ENCODE measurements at places on chromosomes 2 and 18. TPM values are rescaled to one million over a fixed set of nuclear protein-coding genes. Genes with fewer than 3 reads are reported as not detected.

The FOXD4L1 gene
- 0.73 TPM for polyA plus RNA-seq

The TTN gene
- polyA plus RNA-seq, result under 0.01 TPM

The SRD5A2 gene
- not detected for polyA plus RNA-seq

The FAM237A gene
- not detected for polyA plus RNA-seq

The TWIST2 gene
- not detected for polyA plus RNA-seq

The SLC19A3 gene
- polyA plus RNA-seq, result not detected

The ALPG gene
- polyA plus RNA-seq, result not detected

DNA sequence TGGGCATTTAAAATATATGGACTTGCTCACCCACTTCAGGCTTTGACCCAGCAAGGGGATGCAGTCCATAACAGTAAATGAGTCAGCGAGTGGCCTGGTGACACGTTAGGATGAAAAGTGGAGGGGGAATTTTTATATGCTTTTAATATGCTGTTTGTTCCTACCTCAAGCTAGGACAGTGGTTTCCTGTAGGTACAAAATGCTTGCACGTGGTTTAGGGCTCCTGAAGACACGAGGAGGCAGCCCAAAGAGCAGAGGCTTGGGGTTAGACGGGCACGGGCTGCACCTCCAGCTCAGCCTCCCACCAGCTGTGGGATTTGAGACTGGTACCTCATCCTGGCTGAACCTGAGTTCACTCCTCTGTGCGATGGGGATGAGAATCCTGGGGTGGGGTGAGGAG is 306.2 kb upstream of the CXCR4 start:
- no peak for DNase-seq

DNA sequence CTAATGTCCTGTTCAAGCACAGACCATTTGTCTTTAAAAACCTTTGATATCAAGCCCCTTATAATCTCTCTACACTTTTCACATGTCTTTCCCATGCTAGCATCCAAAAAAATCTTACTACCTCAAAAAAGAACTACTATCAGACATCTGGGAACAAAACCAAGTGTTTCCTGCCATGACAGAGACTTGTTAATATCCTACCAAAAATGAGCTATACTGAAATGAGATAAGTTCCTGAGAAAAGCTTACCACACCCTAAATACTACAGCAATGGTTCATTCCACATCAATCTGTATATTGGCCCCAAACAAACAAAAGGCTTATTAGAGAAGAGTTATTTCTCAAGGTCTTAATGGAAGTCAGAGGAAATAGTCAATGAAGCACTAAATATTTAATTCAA is 230.1 kb downstream of the DYM start:
- DNase-seq, result no peak

- DNase-seq, result no peak
Observed at GRCh38 chr2:179247318-179248023, 17.2 kb downstream of the SESTD1 start.

- DNase-seq, result peak; percentile 18
Observed at GRCh38 chr18:10798727-10799550, 273.1 kb downstream of the NAPG start.

DNA sequence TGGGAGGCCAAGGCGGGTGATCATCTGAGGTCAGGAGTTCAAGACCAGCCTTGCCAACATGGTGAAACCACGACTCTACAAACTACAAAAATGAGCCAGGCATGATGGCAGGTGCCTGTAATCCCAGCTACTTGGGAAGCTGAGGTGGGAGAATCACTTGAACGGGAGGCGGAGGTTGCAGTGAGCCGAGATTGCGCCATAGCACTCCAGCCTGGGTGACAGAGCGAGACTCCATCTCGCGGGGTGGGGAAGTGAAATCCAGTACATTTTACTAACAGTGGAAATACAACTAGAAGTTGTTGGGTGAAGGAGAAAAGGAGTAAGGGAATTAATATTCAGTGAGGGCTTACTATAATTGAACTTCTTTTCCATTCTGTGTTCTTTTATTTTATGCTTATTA is 13.2 kb upstream of the ENOSF1 start:
- no peak for DNase-seq

- DNase-seq, result peak; percentile 20
Observed at GRCh38 chr2:46748121-46748520, 167.5 kb downstream of the MCFD2 start.

- DNase-seq, result peak; percentile 46
Observed at GRCh38 chr2:196987649-196988364, 61.3 kb upstream of the PGAP1 start.

All from K562 (cell line).